ENCODE measurements at places on chromosomes 1 and 21.

GRCh38 chr1:183612407-183612806 lies 22.1 kb upstream of the NCF2 start:
- DNase-seq = no peak

DNA sequence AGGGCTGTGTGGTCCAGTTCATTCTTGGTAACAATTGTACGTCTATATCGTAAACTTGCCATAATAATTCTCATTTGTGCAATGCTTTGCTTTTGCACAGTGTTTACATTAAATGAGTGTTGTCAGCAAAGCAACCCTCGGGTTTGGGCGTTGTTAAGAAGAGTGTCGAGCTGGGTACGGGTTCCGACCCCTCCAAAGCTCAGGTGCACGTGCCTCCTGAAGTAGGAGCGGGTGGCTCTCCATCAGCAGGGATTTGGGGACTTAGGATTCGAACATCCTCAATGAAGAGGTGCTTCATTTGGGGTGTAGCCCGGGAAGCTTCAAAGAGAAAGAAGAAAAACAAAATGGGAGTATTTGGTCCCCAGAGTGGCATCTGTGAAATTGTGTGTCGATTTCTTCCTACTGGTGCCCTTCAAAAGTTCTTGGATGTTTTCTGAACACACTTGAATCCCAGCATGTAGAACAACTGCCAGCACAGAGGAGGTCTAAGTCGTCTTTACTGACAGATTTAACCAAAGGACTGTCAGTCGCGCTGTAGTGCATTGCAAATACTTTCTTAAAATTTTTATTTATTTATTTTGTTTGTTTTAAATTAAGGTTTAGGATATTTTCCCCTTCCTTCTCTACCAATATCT lies 1.1 kb downstream of the TRIM58 start:
- DNase-seq = no peak

DNA sequence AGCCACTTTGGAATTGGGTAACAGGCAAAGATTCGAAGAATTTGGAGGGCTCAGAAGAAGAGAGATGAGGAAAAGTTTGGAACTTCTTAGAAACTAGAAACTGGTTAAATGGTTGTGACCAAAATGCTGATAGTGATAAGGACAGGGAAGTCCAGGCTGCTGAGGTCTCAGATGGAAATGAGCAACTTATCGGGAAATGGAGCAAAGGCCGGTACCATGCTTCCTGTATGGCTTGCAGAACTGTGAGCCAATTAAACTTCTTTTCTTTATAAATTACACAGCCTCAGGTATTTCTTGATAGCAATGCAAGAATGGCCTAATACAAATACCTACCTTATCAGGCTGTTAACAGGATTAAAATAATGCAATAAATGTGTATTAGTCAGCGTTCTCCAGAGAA lies 9.4 kb upstream of the TLR5 start:
- no peak for DNase-seq

- DNase-seq = no peak
Observed at GRCh38 chr1:1630965-1631781, 800 bp upstream of the MMP23B start.

DNA sequence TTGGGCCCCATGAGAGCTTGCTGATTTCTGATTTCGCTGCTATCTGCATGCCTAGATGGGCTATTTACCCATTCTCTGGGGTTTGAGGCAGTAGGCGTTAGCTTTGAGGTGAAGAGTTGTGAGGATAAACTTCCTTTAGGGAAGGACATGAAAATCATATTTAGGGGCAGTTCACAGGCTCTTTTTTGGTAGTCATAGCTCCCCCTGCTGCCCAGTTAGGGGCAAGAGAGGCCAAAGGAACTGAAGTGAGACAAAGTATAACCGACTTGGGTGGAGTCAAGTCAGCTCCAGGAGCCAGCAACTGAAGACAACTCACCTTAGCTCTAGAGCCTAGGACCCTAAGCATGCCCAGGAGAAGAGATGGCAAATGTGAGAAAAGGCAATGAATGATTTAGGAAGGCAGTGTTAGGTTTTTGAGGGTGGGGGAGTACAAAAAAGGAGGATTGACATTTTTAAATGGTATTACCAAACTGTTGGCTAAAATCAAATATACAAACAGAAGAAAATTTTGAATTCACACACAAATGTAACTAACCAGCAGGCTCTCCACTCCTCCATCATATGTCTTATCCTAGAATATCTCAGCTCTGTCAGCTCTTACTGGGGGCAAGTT lies 625.2 kb downstream of the LMO4 start:
- DNase-seq = peak; percentile 63

GRCh38 chr1:22951796-22952195 lies 20.9 kb downstream of the LACTBL1 start:
- DNase-seq = no peak

DNA sequence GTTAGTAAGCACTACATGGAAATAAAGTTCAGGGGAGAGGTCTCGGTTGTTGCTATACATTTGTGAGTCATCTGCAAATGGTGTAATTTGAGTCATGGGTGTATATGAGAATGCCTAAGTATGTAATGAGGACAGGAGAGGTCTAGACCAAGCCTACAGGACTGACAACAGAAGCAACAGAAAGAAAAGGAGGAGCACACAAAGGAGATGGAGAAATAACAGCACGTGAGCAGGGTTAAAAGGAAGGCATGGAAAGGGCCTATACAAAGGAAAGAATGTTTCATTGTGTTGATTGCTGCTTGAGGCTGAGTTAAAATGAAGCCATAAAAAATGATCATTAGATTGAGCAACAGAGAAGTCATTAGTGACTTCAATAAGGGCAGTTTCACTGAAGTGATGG lies 28.0 kb upstream of the PRKAA2 start:
- no peak for DNase-seq

GRCh38 chr1:208541225-208541855 lies 297.2 kb upstream of the PLXNA2 start:
- no peak for DNase-seq

DNA sequence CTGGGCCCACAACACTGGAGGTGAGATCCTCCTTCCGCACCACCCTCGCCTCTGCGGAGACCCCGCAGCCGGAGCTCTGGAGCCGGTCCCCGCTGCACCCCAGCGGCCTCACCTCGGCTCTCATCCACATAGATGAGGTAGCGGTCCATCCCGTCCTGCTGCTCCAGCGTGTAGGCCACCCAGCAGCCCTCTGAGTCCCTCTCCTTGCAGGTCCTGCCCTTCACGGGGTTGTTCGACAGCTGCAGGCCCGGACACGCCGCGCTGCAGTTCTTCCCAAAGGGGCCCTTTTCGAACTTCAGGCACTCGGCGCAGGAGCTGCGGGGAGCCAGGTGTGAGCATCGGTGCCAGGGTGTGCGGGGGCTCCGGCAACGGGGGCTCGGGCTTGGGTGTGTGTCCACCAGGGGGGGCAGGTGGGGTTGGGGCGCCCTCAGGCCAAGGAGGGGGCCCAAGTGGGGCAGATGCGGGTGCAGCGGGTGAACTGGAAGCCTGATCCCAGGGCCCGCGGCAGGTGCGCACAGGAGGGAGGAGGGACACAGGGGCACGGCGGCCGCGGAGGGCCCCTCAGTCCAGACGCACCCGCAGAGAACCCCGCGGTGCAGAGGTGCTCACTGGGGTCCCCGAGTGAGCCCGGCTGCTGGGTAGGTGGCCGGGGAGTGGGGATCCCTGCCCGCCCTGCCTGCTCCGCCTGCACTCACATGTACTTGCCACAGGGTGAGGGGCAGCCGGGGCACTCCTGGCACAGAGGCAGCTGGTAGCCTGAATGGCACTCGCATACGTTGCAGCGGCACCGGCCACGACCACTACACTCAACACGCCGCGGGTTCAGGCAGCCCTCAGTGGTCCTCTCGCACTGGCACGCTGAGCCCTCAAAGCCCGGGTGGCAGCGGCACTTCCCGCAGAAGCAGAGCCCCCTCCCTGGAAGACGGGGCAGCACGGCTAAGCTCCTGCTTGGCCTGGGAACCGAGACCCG lies 15.4 kb upstream of the PTTG1IP start:
- no peak for DNase-seq

- DNase-seq = peak; percentile 14
Observed at GRCh38 chr1:50348449-50349241, 74.6 kb downstream of the DMRTA2 start.

DNA sequence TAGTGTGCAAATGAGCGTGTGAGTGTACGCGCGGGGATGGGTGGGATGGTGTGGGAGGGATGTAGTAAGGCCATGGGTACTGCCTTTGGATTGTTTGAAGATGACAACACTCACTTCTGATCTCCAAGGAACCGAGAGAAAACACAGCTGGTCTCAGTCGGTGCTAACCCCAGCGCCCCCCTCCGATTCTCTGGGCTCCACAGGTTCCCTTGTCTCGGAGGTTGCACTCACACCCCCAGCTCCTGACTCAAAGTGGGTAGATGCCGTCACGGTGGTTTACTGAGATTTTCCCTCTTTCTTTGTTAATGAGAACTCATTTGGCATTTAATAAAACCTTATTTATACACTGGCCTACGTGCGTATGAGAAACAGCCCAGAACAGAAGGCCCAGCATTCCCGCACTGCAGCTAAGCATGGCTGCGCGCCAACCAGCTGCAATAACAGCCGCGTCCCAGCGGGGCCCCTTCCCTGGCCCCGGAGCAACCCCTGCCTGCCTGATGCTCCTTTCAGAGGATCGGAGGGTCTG lies 25.8 kb downstream of the ABCA4 start:
- no peak for DNase-seq

DNA sequence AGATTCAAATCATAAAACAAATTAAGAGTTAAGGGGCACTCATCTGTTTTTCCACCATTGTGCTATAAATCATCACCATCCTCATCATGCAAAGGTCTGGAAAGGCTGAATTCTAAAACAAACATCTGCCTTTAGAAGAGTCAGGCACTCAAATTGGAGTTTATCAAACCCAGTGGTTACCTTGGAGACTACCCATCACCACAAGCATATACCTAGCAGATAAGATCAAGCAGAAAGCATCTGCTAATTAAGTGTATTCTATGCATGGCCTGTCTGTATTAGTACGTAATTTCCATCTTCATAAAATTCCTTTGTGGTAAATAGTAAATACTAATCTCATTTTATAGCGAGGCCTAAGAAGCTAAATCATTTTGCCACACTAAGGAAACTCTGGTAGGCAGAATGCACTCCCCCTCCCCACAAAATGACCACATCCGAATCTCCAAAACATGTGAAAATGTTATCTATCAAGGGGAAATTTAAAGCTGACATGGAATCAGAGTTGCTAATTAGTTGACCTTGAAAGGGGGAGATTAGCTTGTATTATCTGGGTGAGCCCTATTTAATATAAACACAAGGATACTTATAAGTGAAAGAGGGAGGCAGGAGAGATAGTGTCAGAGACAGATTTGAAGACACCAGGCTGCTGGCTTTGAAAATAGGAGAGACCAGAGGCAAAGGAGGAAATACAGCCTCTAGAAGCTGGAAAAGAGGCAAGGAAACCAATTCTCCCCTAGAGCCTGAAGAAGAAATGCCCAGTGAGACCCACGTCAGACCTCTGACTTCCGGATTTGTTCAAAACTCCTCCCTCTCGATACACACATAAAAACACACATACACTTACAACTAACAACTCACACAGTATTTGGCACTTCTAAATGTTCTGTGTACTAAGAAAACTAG lies 23.2 kb downstream of the ARID4B start:
- no peak for DNase-seq

DNA sequence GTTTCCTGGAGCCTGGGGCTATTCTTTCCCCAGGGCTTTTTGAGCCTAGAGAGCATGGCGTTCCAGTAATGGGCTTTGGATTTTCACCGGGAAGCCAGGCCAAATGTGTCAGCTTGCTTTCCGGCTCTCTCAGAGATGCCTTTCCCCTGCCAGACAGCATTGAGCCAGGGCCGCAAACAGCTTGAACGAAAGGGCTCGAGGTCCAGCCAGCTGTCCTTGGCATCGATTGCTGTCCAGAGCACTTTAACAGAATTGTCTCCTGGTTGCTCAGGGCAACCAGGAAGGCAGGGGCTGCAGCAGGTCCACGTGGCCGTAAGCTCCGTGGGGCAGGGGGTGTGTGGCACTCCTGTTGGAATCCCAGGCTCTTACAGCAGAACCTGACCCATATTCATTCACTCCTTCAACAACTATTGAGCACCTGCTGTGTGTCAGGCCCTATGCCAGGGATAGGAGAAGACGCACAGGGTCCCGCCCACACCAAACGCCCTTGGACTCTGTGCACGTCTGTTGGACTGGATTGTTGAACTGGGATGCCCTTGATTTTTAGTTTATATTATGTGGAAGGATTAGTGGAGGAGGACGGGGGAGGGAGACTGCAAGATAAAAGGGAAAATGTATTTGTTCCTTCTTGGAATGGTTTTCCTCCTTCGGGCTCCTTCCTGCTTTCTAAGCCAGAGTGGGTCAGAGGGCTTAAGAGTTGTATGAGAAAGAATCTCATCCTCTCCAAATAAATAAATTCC lies 38.7 kb upstream of the EFHD2 start:
- no peak for DNase-seq

DNA sequence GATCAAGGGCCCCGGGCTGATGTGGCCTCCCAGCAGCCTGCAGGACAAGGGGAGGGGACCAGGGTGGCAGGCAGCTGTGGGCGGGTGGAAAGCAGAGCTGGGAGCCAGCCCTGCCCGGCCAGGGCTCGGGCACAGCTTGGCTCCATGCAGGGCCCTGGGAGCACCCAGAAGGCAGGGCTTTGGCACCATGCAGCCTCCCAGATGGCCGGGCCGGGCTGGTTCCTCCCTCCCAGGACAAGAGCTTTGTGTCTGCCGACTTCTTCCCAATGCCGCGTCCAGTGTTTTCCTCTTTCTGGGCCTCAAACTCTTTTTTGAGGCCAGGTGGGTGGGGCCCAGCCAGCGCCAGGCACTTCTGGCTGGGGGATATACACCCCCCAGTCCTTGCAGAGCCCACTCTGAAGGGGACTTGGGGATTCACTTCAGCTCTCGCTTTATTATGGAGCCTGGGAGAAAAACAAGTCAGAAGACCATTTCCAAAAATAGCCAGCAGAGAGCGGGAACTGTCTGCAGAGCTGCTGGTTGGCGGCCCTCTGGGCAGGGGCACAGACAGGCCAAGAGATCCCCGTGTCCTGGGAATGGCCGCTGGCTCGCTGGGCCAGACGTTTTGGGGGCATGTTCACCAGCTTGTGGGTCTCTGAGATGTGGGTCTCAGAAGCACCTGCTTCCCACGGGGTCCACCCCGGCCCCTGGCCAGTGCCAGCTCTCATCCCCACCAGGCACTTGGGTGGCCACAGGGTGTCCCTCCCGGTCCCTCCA lies 103.8 kb upstream of the ARHGEF16 start:
- DNase-seq = no peak

DNA sequence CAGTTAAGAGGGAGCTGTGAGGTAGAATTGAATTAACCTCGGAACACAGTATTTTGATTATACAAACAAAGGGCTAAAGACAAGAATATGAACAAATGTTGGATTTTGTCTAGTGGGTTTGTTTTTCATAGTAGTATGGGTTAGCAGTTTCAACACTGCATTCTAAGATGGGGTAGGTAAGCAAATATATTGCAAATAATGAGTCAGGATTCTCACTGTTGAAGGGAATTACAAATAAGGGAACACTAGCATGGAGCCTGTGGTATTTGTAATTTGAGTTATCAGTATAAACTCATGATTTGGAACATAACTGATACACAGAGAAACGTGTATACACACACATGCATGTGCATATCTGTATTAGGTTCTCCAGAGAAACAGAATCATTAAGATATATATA lies 44.5 kb downstream of the CD55 start:
- no peak for DNase-seq

DNA sequence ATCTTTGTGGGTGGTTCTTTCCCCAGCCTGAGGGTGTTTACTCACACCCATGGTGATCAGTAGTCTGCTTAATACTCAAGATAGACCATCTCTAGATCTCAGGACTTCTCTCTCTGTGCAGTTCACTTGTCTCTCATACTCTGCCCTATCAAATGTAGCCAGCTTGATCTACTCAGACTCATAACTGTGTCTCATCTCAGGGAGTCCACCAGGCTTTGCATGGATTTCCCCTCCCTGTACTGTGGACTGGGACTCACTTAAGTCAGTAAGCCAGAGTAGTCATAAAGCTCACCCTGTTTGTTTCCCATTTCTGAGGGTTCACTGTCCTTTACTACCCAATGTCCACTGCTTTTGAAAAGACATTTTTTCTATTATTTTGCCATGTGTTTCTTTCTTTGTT lies 41.8 kb downstream of the LYPLAL1 start:
- DNase-seq = no peak

Data from HL-60 (cell line).